ENCODE measurements at places on chromosomes 11 and 22.

DNA sequence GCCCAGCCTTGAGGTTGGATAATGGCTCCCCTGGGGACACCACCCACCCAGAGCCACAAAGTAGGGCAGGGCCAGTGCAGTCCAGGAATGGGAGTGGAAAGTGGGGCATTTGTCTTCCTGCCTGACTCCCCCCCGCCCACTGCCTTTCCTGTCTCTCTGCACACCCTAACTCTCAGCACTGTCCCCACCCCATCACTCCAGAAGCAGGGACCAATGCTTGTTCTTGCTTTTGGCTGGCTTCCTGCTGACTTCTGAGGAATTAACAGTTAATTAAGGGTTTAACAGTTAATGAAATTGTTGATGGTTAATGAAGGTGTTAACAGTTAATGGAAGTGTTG is 4.7 kb downstream of the PITPNM1 start:
- DNase-seq: no peak

GRCh38 chr22:41857155-41857859 is 24.4 kb downstream of the SREBF2 start:
- no peak for DNase-seq

DNA sequence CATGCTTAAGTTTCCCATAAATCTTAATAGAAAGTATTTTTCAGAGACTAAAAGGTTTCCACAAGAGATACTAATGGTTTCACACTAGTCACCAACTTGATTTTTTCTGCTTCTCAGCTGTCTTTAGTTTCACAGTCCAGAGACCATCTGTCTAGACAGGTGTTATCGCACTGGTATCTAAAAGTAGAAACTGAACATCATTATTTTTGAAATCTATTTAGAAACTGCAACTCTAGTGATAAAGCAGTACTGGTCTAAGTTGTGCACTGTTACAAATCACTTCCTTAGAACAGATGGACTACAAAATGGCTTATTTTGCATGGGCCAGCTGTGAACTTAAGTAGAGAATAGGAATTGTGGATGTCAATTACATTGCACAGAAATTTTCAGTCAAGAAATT is 78.0 kb downstream of the CNTN5 start:
- no peak for DNase-seq

DNA sequence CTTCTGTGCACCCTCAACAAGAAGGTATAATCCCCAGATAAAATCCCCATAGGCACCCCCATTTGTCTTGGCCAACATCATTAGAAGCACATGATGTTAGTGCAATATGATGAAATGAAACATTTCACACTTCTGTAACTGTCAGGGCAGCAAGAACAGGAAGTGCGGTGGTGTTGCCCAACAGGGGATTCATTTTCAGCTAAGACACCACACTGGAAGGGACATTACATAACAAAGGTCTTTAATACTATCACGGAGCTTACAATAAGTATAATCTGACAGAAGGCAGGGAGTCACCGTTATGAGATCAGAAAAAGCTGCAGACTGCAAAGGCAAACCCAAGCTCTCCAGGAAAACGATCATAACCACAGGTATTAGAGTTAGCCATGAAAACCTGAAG is 2.0 kb downstream of the OR52W1 start:
- no peak for DNase-seq

GRCh38 chr11:96964661-96965060 is 574.8 kb downstream of the JRKL start:
- DNase-seq: no peak

DNA sequence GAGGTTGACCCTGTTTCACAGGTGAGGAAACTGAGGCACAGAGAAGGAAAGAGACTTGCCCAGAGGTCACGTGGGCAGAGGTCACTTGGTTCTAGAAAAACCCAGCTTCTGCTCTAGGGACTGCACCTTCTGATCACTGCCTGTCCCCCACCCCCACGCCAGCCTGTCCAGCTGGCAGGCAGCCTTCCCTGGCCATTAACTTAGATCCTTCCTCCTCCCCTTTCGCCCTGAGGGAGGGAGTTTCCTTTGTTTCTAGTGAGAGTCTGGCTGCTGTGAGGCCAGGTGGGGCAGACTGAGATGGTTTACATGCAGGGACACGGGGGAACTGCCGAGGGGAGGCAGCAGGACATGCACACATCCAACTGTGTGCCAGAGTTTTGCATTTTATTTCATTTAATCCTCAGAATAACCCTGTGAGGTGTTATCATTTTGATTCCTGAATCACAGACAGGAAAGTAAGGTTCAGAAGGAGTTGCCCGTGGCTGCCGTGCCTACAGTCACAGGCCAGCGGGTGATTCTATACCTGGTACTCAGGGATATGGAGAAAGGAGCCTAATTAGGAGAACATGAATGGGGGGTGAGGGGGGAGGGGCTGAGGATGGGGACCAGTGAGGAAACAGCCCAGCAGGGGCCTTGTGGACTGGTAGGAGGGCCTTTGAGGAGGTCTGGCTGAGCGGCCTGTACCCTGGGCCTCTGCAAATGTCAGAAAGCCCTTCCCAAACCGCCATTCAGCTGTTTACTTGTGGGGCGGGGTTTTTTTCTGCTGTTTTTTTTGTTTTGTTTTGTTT is 3.4 kb downstream of the FAM83F start:
- no peak for DNase-seq

- no peak for DNase-seq
These were observed 1281.7 kb downstream of the BRD1 start for GRCh38 chr22:48545987-48546386.

DNA sequence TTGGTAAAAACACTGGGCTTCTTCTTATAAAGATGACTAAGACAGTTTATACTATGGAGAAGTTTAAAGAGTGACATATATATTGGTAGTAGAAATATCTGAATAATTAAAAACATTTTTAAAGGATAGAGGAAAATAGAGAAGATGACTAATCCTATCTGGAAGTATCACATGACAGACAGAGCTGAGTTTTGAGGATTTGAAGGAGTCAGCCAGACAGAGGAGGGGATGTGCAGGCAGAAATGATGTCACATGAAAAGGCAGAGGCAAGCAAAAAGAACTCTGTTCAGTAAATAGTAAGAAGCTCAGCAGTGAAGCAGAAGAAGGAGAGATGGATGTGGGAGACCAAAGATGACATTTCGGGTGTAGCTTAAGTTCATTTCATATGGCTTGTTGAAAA is 1.6 kb downstream of the OR10A2 start:
- no peak for DNase-seq

DNA sequence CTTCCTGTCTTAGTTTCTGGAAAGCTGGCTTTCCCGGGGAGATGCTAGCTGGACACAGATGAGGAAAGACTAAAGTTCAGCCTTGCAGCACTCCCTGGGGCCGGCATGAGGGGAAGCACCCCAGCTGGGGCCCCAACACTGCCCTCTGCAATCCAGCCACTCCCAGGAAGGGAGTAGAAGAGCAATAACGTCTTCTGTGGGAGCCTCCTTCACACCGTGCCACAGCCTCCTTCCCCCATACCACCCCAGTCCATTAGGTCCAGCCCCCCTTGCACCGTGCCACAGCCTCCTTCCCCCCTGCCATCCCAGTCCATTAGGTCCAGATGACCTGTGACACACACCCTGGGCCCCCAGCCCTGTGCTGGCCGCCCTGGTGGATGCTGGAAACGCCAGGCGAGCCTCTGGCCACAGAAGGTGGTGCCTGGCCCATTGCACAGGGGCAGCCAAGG is 44.1 kb upstream of the PRDM11 start:
- DNase-seq: no peak

- no peak for DNase-seq
These were observed 115.4 kb upstream of the OR4B1 start for GRCh38 chr11:48101044-48101733.

DNA sequence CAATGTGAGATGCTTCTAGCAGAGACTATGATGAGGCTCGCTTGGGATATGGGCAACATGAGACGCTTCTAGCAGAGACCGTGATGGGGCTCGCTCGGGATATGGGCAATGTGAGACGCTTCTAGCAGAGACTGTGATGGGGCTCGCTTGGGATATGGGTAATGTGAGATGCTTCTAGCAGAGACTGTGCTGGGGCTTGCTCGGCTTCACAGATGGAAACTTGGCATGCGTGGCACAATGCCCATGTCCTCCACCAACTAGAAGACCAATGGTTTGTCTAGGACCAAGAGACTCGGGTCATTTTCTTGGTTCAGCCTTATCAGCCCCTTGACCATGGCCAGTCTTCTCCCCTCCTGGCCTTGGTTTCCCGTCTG is 7.1 kb downstream of the MYEOV start:
- no peak for DNase-seq
